ENCODE measurements at places on chromosomes 6 and 20.

DNA sequence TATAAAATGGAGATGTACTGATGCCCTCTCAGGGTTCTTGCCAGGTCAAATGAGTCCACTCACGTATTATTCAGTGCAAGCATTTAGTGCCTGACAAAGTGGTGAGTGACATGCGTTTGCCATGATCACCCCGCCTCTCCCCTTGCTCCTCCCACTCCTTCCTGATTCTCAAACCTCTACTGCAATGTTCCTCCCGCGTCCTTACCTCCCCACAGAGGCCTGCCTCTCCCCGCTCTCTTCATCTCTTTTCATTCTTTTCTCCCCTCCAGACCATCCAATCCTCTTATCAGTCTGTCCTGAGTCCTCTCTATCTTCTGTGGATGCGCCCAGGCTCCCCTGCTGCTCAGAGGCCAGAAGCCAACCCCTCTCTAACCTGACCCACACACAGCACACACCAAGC is 40.7 kb downstream of the KCNK5 start:
- DNase-seq = no peak

- DNase-seq = no peak
These were observed 219.3 kb upstream of the ARID1B start for GRCh38 chr6:156557911-156558259.

- DNase-seq = peak; percentile 76
These were observed 89.0 kb downstream of the SLX4IP start for GRCh38 chr20:10524034-10524476.

DNA sequence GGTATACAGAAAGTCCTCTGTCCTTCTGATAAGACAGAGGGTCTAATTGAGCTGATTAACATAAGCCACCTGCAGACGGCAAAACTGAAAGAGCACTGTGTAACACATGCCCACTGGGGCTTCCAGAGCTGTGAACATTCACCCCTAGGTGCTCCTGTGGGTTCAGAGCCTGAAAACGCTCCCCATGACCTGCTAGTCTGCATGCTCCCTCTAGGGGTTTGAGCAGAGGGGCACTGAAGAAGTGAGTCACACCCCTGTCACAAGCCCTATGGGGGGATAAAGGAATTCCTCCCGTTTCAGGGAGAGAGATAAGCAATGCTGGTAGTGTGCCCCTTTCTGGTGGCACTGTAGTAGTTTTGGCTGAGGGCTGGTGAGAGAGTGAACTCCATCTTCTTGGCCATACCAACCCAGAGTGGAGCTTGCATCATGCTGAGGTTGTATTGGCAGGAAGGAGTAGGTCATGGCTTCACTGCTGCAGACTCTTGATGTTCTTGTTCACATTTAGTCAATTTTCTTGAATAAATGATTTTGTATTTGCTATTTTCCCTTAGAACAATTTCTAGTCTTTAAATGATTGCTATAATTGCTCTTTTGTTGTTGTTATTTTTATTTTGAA is 637.5 kb upstream of the MAN1A1 start:
- no peak for DNase-seq

- DNase-seq = no peak
These were observed 11.7 kb downstream of the ADNP start for GRCh38 chr20:50919567-50919966.

GRCh38 chr6:14276667-14277404 is 159.3 kb downstream of the CD83 start:
- DNase-seq = no peak

GRCh38 chr6:27188885-27189418 is 58.5 kb upstream of the PRSS16 start:
- DNase-seq = peak; percentile 75

GRCh38 chr6:36912586-36912985 is 26.8 kb downstream of the C6orf89 start:
- no peak for DNase-seq

DNA sequence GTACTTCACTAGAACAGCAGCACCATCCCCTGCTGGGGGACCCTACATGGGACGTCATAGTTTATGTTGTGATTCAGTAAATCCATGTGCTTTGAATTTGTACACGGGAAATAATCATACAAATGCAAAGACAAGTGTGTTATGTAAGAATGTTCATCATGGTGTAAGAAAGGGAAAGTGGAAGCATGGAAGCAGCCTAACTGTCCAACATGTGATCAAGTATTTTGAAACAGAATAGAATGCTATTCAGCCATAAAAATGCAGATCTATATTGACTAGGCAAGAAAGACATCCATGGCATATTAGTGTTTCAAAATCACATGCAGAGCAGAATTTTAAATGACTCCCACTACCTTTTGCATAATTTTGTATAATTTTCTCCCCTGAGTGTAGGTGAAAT is 117.6 kb downstream of the F13A1 start:
- no peak for DNase-seq

- DNase-seq = no peak
These were observed 1.1 kb upstream of the PAQR8 start for GRCh38 chr6:52360601-52361413.

DNA sequence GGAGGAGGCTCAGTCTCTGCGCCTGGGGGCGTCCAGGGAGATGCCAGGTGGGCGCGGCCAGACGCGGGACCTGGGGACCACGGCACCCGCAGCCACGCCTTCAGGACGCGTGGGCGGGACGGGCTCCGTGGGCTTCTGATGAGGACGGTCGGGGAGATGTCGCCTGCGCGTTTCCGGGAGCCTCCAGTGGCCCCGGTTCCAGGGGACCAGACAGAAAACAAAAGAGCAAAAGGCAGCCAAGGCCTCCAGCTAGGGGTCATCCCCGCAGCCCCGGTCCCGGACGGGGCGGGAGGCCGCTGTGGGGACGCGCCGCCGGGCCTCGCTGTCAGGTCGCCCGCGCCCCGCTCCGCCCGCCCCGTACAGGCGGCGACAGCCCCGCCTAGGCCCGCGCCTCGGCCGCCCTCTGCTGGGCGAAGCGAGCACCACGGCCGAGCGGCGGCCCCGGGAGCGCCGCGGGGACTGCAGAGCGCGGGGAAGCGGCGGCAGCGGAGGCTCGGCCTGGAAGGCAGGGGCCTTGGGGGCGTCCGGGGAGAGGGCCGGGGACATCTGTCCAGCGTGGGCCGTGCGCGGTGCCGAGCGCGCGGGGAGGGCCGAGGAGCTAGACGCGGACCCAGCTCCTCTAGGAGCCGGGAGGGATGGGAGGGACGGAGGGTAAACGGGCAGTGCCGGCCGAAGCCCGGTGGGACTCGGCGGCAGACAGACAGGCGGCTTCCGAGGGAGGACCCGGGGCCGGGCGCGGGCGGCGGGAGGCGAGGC is 48.7 kb downstream of the TMEM242 start:
- peak; percentile 81 for DNase-seq

DNA sequence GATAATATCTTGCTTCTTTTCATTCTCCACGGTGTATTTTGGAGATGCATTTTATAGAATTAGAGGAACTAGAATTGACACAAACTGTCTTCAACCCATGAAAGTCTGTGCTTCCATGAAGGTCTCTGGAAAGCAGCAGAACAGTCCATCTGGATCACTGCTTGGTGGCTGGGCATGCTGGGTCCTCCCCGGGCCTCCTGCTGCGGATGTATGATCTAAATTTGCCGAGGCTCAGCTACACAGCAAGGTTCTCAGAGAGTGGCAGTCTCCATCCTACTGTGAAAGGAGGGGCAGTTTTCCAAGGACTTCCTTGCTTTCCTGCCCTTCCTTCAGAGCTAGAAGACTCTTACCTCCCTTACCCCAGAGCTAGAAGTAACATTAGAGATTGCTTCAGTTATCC is 15.1 kb downstream of the PKIG start:
- DNase-seq = no peak

DNA sequence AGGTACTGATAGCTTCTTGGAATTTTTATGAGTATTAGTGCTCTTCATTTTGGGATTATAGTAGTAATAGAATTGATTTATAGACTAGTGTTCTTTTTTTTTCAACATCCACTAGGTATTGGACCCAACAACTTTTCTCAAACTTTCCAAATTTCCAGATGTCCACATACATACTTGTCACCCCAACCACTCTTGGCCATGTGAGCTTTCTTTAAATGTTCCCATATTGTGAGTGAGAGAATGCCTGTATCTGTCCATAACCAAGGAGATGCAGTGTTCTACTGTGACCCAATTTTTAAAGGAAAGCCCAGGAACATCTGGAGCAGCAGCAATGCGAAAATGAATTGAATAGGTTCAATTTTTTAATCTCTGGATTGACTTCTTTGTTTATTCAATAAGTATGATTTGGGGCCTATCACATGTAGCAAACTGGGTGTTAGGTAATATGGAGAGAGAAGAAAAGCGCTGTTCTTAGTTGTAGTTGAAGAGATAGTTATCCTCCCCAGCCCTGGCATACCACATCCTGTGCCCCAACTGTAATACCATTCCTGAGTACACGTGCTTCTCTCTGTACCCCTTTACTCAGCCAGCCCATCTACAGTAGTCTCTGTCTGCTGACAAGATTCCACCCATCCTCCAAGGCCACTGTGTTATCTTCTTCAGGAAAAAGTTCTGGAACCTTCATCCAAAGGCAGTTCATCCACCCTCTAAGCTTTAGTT is 116.8 kb upstream of the SUPT3H start:
- DNase-seq = no peak

GRCh38 chr20:17350321-17350720 is 123.5 kb downstream of the PCSK2 start:
- no peak for DNase-seq

DNA sequence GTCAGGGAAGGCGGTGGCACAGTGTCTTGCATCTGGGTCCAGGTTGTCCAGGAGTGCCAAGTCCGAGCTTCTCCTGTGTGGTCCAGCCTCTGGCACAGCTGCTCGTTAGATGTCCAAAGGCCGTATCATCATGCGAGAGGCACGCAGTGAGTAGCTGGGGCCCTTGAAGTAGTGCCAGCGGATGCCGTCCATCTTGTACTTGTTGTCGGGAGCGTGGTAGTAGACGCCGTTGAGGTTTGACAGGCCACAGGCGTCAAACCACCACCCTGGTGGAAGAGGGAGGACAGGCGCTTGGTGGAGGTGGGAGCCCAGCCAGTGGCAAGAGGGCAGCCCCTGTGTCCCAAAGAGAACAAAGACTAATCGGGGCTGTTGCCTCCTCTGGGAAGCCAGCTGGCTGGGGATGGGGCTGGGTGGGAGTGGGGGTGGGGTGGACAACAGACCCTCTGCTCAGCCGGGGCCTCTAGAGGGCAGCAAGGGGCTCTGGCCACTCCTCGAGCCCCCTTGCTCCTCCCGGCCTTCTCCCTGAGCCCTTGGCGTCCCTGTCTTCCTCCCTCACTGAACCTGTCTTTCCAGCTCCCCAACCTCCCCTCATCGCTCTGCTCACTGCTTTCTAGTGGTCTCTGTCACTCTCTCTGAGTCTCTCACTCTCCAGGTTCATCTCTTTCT is 39.5 kb downstream of the FAM110A start:
- DNase-seq = no peak

GRCh38 chr6:13513626-13514502 is 26.5 kb upstream of the GFOD1 start:
- no peak for DNase-seq

GRCh38 chr6:25384967-25385366 is 105.8 kb downstream of the CARMIL1 start:
- no peak for DNase-seq

GRCh38 chr20:38950254-38950653 is 11.9 kb upstream of the DHX35 start:
- DNase-seq = no peak

GRCh38 chr20:8267009-8267408 is 134.9 kb downstream of the PLCB1 start:
- no peak for DNase-seq

- no peak for DNase-seq
These were observed 101.0 kb upstream of the HDGFL1 start for GRCh38 chr6:22468256-22468965.
